ENCODE measurements at places on chromosomes 2 and 18.

- no peak for DNase-seq
Measured at GRCh38 chr2:3476985-3477327, 42.4 kb downstream of the ADI1 start.

DNA sequence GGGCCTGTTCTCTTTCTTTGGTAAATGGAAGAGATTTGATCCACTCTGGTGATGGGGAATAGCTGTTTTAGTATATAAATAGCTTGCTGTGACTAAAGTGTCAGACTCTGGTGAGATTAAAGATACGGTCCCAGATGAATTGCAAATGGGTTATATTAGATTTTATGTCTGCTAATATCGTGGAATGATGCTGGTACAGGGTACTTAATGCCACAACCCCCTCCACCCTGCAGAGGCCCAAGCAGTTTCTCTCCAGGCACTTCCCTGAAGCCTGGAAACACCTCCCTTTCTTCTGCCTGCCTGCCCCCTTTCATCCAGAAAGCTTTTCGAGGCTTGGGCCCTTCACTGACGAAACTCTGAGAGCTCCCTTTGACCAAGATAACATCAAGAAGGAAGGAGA lies 21.4 kb upstream of the RFX8 start:
- DNase-seq, result no peak

- DNase-seq, result no peak
Measured at GRCh38 chr2:126448611-126449010, 207.3 kb upstream of the GYPC start.

GRCh38 chr2:108944601-108945331 lies 44.3 kb downstream of the EDAR start:
- no peak for DNase-seq

GRCh38 chr2:38603402-38604290 lies 918 bp upstream of the HNRNPLL start:
- DNase-seq, result peak; percentile 71

- no peak for DNase-seq
Measured at GRCh38 chr2:102034683-102035548, 43.2 kb downstream of the IL1R2 start.

GRCh38 chr18:26383454-26384270 lies 157.4 kb downstream of the TAF4B start:
- DNase-seq, result no peak

DNA sequence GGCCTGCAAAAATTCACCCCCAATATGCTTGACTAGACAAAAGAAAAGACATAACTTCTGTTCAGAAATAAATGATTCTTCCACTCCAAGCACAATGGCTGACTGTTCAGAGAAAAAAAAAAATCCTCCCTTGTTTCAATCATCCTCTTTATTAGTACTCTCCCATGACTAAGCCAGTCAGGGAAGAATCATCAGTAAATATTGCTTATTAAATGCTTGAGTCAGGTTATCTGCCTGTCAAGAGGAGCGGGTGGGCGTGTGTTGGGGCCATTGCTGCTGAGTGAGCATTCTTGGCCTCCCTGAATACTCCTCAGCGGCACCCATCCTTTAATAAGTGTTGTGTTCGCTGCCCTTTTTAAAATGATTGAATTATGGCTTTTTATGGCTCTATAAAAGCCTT lies 1334.8 kb upstream of the CELF4 start:
- no peak for DNase-seq

GRCh38 chr2:167764772-167765341 lies 482.5 kb downstream of the STK39 start:
- DNase-seq, result no peak

- DNase-seq, result no peak
Measured at GRCh38 chr2:74512744-74513604, 1.3 kb upstream of the TLX2 start.

GRCh38 chr2:148982282-148982681 lies 56.2 kb upstream of the LYPD6B start:
- no peak for DNase-seq

- no peak for DNase-seq
Measured at GRCh38 chr18:4125627-4126230, 329.4 kb downstream of the DLGAP1 start.

- no peak for DNase-seq
Measured at GRCh38 chr2:8089596-8089995, 592.3 kb upstream of the ID2 start.

DNA sequence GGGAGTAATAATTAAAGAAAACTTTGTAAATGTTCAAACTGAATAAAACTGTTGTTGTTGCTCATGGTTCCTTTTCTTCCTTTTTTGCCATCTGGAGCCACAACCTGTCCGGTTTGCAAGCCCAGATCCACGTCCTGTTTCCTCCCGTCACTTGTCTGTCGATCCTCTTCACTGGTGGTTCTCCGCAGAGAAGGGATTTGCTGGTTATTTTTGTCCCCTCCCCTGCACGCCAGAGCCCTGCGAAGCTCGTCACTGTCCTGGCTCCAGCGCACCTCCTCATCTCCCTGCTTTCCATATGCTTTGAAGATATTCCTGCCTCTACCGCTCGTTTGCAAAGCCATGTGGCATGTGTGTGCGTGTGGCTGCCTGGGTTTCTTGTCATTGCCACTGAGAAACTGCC lies 461.4 kb downstream of the RNF144A start:
- no peak for DNase-seq

- DNase-seq, result no peak
Measured at GRCh38 chr2:194424683-194425209, 1232.3 kb upstream of the SLC39A10 start.

DNA sequence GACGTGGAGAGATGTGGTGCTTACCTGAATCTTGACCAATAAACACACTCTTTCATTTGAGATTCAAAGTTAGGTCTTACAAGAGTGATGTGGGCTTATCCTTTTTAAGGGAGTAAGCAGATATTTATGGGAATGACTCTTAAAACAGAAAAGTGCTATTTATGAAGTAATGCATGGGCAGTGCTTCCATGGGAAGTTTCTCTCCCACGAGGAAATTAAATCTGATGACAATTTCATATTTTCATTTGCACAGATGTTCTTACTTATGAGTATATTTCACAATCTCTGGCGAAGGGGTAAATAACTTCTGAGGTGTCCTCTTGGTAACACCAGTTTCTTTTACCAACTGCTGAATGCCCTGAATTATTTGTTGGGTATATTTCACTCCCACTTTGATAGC lies 21.0 kb downstream of the PNPT1 start:
- DNase-seq, result no peak

- DNase-seq, result no peak
Measured at GRCh38 chr2:216012133-216012829, 1.1 kb downstream of the MREG start.

DNA sequence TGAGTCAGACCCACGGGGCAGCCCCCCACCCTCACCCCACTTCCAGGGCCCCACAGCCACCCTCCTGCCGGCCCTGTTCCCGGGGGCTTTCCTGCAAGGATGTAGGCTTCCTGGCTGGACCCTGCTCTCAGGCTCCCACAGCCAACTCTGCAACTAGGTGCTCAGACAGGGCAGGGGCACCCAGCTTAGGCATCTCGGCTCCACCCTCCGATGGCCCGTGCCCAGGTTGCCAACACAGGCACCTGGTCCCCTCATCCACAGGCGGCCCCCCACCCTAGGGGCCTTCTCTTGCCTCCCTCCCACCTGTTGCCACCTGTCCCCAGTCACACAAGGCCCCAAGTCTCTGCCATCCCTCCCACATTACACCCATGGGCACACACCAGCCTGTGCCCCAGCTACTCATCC lies 34.6 kb downstream of the HS6ST1 start:
- DNase-seq, result no peak

- no peak for DNase-seq
Measured at GRCh38 chr18:57644540-57644939, 22.9 kb upstream of the NARS1 start.

DNA sequence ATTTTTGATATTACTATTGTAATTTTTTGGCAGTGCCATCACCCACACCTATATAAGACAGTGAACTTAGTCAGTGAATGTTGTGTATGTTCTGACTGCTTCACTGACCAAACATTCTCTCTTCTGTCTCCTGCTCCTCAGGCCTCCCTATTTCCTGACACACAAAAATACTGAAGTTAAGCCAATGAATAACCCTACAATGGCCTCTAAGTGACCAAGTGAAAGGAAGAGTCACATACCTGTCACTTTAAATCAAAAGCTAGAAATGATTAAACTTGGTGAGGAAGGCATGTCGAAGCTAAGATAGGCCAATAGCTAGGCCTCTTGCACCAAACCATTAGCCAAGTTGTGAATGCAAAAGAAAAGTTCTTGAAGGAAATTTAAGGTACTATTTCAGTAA lies 151.9 kb downstream of the RND3 start:
- no peak for DNase-seq

DNA sequence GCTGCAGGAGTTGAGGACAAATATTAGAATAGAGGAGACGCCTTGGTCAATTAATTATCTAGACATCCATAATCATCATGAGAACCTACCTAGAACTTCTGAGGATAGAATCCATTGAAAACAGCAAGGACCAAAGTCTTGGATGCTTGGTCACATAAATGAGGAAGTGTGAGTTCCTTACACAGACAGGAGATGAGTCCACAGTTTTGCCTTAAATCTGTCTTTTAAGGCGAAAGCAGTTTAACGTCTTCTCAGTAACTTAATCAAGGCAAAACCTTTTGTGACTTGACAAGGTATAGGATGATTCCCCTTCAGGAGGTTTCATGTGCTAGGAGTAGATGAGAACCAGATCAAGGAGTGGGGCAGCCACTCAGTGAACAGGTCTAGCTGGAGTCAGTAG lies 1783.2 kb upstream of the CELF4 start:
- DNase-seq, result no peak

GRCh38 chr18:76994086-76994654 lies 138.4 kb downstream of the MBP start:
- no peak for DNase-seq

GRCh38 chr2:174487108-174487819 lies 435 bp upstream of the GPR155 start:
- DNase-seq, result peak; percentile 99

DNA sequence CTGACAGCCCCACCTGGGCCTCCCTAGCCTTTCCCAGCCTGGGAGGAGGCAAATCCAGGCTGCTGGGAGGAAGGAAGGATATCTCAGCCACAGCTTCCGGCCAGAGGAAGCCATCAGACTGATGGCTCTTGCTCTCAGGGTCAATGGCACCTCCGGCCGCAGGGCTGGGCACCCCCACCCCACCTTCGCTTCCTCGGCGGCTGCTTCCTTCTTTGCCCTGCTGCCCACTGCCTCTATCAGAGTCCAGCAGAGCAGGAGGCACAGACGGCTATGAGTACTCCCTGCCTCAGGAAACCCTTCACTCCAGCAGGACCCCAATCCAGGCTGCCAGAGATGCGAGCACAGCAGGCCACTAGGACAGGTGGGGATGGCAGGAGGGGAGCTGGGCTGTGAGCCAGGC lies 3.3 kb downstream of the SEMA4C start:
- no peak for DNase-seq

GRCh38 chr2:194345347-194345746 lies 1311.7 kb upstream of the SLC39A10 start:
- DNase-seq, result no peak

GRCh38 chr2:102051692-102052277 lies 60.0 kb downstream of the IL1R2 start:
- no peak for DNase-seq

- DNase-seq, result no peak
Measured at GRCh38 chr18:56952026-56952425, 194.9 kb upstream of the BOD1L2 start.

GRCh38 chr2:68246396-68246795 lies 5.9 kb downstream of the PPP3R1 start:
- no peak for DNase-seq

- no peak for DNase-seq
Measured at GRCh38 chr2:216235462-216235861, 126.3 kb downstream of the XRCC5 start.

DNA sequence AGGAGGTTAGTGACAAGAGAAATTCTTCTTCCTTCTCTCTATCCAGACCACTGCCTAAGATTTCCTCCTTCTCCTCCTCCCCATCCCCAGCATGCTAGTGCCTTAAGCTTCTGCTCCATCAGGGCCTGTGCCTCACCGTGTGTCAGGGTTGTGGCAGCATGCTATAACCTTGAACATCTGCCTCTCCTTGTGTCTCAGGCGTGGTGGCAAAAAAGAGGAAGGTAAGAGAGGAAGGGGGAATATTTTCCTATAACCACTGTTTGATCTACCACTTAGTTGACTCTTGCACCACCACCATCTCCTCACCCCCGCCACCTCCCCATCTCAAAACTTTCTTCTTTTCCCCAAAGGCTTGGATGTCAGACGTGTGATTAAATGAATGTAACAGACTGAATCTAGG lies 38.3 kb upstream of the PEX13 start:
- DNase-seq, result no peak

GRCh38 chr2:160701822-160702221 lies 208.2 kb upstream of the RBMS1 start:
- DNase-seq, result no peak

DNA sequence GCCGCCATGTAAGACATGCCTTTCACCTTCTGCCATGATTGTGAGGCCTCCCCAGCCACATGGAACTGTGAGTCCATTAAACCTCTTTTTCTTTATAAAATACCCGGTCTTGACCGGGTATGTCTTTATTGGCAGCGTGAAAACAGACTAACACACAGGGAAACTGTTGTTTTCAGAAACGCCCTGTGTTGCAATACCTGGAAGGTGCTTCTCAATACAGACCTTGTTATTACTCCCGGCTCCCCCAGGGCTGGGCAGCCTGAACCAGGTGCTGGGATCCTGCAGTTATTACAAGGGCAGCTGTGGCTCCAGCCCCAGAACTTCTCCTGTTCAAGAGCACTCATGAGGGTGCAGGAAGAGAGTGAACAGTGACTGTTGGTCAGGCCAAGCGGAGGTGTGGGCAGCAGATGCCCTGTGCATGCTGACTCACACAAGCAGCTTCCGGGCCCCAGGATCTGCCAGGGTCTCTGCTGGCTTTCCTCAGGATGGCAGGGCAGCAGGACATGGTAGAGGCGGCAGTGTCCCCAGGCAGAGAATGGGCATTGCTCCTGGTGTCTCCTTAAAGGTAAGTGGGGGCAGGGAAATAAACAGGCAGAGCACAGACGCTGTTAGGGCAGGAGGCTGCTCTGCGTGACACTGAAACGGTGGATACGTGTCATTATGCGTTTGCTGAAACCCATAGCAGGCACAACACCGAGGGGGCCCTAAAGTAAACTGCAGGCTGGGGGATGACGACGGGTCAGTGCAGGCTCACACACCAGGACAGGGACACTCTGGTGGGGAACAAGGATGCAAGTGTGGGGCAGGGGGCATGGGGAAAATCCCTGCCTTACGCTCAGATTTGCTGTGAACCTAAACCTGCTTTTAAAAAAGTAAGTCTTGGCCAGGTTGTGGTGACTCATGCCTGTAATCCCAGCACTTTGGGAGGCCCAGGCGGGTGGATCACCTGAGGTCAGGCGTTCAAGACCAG lies 89.1 kb downstream of the NDUFA10 start:
- DNase-seq, result no peak

DNA sequence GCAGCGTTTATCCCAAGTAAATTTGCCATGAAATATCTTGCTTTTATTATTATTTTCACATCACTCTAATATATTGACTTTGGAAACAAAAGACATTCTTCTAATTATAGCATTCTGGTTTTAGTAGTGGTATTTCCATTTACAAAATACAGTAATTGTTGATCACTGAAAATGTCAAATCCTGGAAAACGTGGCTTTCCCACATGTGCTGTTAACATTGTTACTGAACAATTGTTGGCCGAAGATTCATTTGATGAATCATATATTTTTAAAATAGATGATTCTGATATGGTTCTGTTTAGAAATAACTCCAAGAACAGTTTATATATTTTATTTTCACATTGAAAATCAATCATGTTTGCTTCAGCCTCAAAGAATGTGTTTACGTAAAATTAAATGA lies 32.9 kb downstream of the SP140 start:
- DNase-seq, result no peak

GRCh38 chr2:176567361-176567760 lies 298.1 kb downstream of the MTX2 start:
- DNase-seq, result no peak

Data from stimulated activated CD8-positive, alpha-beta memory T cell treated with anti-CD3 and anti-CD28 coated beads, Interleukin-2, amount 100 ng/mL, for 48 hours (primary cell).